ENCODE measurements at places on chromosomes 7 and 10.

GRCh38 chr7:22435105-22435504 lies 64.9 kb downstream of the STEAP1B start:
- no peak for DNase-seq

DNA sequence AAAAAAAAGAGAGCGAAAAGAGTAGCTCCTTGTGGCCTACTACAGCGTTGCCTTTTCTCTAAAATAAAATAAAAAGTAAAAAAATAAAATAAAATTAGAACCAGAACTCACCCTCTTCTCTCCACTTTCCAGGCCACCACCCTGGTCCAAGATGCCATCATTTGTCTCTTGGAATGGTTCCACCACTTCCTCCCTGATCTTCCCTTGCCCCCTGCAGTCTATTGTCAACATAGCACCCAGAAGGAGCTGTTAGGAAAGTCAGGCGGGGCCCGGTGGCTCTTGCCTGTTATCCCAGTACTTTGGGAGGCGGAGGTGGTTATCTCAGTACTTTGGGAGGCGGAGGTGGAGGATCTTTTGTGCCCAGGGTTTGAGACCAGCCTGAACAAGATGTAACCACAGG lies 7.6 kb upstream of the GRID2IP start:
- no peak for DNase-seq

GRCh38 chr7:132072873-132073272 lies 503.4 kb downstream of the PLXNA4 start:
- DNase-seq: no peak

DNA sequence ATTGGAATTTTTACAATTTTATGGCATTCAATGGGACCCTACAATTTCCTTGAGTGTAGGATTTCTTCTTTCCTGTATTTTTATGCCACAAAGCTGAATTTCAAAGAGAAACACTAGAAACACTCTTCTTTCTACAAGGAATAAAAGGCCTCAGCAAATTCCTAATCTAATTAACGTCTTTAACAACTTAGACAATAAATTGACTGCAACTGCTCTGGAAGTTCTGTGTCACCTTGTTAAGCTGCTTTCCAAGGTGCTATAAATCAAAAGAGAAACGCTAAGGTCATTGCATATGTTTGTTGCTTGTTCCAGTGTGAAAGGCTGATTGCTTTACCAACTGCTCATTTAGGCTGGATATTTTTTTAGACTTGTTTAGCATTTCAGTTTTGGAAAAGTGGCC lies 182.2 kb downstream of the POLR1F start:
- DNase-seq: no peak

DNA sequence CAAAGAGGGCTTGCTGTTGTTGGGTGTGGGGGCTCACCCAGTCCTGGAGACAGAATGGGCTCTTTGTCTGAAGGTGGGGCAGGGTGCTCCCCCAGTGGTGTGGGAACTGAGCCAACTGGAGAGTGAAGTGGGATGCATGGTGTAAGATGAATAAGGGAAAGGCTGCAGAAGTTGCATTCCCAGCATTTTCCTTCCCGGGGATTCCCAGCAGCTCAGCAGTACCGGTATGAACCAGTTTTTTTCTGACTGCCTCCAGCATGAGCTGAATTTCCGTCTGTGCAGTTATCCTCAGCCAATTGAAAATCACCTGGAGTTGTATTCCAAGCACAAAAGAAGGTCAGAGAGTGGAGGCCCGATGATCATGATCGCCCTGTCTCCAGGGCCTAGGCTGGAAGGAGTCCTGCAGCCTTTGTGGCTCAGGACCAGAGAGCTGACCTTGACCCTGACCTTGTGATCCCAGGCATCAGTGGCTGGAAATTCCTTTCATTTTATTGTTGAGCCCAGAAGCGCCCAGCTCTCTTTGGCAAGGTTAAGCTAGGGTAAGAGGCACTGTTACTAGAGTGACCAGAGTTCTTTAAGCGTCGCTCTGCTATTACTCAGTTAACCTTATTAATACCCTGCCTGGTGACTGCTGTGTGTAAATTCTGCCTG lies 33.4 kb downstream of the OGDH start:
- no peak for DNase-seq

DNA sequence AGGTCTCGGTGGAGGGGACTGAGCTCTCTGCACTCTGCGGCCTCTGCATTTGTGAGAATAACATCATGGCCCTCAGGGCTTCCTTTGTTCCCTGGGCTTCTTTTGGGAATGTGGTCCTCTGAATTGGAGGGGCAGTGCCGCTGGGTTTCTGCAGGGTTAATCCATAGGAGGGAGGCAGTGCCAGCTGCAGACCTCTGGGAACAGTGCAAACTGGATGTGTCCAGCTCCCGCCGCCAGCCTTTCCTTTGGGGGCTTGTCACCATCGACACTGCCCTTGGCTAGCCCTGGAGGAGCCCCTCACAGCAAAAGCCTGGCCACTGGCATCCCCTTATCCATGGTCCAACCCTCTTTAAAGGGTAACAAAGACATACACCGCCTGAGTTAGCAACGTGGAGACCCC lies 174.0 kb downstream of the WDR37 start:
- DNase-seq: no peak

DNA sequence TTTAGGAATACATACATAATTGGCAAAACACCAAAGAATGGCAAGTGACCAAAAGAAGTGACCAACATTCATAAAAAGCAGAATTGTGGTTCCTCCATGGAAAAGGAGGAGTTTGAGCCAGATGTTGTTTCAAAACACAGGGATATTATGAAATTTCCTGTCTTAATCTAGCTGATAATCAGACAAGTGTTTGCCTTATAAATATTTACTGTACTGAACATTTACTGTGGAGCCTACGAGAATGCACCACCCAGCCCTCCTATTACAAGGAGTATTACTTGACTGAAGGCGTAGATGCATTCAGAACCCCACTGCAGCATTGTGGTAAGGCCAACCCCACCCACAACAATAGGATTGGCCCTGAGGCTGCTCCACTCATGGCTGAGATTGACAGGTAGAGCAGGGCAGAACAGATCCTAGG lies 118.9 kb downstream of the AKR1D1 start:
- DNase-seq: no peak

DNA sequence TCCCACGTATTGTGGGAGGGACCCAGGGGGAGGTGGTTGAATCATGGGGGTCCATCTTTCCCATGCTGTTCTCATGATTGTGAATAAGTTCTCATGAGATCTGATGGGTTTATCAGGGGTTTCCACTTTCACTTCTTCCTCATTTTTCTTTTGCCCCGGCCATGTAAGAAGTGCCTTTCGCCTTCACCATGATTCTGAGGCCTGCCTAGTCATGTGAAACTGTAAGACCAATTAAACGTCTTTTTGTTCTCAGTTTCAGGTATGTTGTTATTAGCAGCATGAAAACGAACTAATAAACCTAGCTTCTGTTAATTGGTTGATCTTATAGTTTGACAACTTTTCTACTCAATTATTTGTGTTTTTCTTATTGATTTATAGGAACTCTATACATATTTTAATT lies 206.3 kb downstream of the NXPH1 start:
- no peak for DNase-seq

DNA sequence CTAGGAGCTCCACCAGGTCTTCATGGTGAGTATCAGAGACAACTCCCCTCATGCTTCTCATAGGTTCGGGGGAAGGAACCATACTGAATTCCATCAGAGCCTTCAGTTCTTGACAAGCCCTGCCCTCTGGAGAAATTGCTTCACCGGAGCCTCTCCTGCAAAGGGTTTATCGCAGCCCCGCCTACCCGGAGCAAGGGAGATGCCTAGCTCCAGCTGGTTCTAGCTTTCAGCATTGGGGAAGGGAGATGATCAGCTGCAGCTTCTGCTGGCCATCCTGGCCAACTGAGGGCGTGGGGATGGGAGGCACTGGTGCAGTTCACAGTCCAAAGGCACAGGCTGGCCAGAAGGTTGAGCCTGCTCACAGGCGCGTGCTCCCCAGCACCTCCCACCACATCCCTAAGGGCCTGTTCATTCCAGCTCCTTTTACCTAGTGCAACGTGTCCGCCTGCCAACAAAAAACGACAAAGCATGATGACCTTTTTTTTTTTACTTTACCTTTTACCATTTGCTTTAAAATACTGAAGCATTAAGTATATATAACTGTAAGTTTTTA lies 31.2 kb downstream of the LANCL2 start:
- DNase-seq: no peak

DNA sequence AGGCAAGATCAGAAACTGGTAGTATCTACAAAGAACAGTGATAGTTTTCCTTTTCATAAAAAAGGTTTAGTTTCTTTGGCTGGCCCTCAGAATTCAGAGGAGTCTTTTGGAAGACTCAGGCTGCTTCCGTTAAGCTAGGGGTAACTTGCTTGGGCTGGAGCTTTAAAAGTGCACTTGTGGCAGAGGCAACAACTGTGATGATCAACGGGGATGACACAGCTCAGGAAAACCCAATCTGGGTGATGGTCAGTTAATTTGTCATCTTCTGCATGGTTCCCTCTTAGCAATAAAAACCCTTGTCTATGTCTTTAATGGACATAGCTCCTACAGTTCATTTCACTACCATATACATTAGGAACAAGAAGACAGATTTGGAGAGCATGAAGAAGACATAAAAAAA lies 46.7 kb downstream of the SGMS1 start:
- no peak for DNase-seq

GRCh38 chr10:70582793-70583668 lies 19.5 kb downstream of the PRF1 start:
- no peak for DNase-seq

DNA sequence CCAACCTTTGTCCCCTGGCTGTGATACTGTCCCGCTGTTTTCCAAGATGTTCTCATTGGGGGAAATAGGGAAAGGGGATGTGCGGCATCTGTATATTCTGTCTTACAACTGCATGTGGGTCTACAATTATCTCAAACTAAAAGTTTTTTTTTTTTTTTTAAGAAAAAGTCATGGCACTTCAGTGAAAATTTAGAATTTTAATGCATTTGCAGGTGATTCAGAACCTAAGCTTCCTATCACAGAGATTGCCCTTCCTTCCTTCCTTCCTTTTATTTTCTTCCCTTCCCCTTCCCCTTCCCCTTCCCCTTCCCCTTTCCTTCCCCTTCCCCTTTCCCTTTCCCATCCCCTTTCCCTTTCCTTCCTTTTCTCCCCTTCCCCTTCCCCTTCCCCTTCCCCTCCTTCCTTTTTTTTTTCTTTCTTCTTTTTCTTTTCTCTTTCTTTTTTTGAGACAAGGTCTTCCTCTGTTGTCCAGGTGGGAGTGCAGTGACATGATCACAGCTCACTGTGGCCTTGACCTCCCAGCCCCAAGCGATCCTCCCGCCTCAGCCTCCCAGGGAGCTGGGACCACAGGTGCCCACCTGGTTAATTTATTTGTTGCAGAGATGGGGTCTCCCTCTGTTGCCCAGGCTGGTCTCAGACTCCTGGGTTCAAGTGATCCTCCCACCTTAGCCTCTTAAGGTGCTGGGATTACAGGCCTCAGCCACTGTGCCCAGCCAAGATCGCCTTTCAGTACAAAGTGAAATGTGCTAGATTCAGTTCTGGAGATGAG lies 32.0 kb downstream of the JAKMIP3 start:
- DNase-seq: no peak

DNA sequence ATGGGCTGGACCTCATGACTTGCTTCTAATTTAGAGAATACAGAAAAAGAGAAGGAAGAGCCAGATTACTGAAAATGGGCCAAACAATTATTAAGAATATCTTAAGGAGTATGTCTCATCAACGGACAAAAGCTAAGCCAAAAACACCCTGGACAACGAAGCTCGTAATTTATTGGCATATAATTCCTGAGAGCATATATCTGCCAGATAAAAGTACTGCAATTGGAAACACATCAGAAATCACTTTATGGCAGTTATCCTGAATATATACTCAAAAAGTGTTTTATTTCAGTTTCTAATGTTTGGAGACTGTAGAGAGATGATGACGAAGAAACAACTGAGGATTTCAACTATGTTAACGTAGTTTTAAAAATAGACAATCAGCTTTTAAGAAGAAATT lies 211.8 kb downstream of the CSTF2T start:
- DNase-seq: no peak

DNA sequence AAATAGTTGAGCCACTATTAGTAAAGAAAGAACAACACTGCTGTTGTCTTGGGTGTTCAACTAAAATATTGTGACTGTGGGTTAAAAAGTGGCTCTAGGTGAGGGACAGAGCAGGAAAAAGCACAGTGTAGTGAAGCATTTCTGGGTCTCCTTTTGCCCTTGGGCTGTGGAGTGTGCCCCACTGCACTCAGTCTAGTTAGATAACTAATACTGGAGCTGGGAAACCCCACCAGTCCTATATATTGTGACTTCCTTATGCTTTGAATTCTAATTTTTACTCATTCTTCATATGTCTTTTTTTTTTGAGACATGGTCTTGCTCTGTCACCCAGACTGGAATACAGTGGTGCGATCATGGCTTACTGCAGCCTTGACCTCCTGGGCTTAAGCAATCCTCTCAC lies 195.1 kb downstream of the EXOC4 start:
- DNase-seq: no peak

- DNase-seq: no peak
These were observed 365.6 kb upstream of the AUTS2 start for GRCh38 chr7:69232445-69233376.

GRCh38 chr10:930625-931325 lies 730 bp downstream of the LARP4B start:
- peak; percentile 14 for DNase-seq

DNA sequence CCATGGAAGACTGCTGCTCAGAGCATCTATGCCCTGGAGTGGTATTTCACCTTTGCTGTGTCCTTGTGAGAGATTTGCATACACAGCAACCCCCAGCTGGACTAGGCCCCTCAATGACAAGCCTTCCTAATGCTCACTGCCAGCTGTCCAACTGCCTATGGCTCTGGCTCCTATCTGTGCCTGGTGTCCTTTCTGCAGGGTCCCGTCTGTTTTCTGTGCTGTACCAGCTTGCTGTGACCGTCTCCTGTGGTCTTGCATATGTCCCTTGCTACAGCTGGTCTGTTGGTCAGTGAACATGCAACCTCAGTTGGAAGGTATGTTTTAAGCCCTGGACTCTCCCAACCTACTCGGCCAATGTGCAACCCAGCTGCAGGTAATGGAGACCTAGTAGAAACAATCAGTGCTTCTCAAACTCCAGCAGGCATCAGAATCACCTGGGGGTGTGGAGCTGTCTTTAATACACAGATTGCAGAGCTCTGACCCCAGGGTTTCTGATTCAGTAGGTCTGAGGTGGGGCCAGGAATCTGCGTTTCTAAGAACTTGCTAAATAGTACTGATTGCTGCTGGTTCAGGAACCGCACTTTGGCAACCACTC lies 306.4 kb upstream of the ZNF32 start:
- no peak for DNase-seq

GRCh38 chr10:50624866-50625501 lies 1.2 kb upstream of the SGMS1 start:
- DNase-seq: peak; percentile 53

- no peak for DNase-seq
These were observed 175.9 kb downstream of the BAMBI start for GRCh38 chr10:28853195-28853594.

GRCh38 chr10:17607603-17608332 lies 9.4 kb downstream of the HACD1 start:
- peak; percentile 66 for DNase-seq

- no peak for DNase-seq
These were observed 30.9 kb downstream of the NACAD start for GRCh38 chr7:45057878-45058277.

Data from activated CD4-positive, alpha-beta T cell treated with anti-CD3 and anti-CD28 coated beads, Interleukin-2, Interleukin-4, amounts not matched to agents 100 ng/mL and 50 ng/mL, durations not matched to agents 16 hours and 8 hours (primary cell).